ENCODE measurements at places on chromosomes 11 and 22. TPM values are rescaled to one million over a fixed set of nuclear protein-coding genes. Genes with fewer than 3 reads are reported as not detected.

GRCh38 chr11:130715877-130716220 lies 200.4 kb downstream of the SNX19 start:
- no peak for DNase-seq

The PIWIL4 gene
- total RNA-seq: 0.32 TPM

DNA sequence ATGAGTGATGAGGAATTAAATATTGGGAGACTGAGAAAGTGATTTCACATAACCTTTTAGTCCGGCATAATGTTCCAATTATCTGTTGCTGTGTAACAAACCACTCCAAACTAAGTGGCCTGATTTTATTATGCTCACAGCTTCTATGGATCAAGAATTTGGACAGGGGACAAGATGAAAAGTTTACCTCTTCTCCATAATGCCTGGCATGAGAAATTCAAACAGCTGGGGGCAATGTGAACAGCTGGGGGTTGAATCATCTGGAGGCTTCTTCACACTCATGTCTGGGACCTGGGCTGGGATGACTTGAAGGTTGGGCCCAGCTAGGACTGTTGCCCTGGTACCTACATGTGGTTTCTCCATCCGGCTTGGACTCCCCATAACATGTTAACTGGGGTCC lies 99.4 kb upstream of the DRD2 start:
- DNase-seq: no peak

DNA sequence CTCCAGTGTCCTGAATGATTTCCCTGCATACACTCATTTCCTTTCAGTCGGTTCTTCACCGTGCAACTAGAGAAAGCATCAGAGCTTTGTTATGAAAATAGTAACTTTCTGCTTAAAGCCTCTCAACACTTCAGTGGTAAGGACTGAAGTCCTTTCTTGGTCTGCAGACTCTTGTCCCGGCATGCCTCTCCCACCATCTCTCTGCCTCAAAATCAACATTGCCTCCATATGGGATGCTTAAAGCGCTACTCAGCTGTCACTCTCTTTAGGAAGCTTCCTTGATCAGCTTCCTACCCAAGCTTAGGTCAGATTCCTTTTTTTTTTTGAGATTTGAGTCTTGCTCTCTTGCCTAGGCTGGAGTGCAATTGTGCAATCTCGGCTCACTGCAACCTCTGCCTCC lies 36.7 kb downstream of the APLP2 start:
- no peak for DNase-seq

The PTPRCAP gene
- total RNA-seq: 108 TPM

GRCh38 chr22:21612858-21613257 lies 17.0 kb downstream of the YDJC start:
- no peak for DNase-seq

GRCh38 chr11:77125191-77125590 lies 2.9 kb upstream of the MYO7A start:
- no peak for DNase-seq

The CTR9 gene
- total RNA-seq: 56.0 TPM

GRCh38 chr11:86804951-86805350 lies 4.6 kb downstream of the PRSS23 start:
- no peak for DNase-seq

- DNase-seq: no peak
Measured at GRCh38 chr22:35380013-35380412, 883 bp upstream of the HMOX1 start.

GRCh38 chr11:69954756-69955155 lies 123.4 kb upstream of the ANO1 start:
- DNase-seq: no peak

The TMEM191B gene
- not detected for total RNA-seq

DNA sequence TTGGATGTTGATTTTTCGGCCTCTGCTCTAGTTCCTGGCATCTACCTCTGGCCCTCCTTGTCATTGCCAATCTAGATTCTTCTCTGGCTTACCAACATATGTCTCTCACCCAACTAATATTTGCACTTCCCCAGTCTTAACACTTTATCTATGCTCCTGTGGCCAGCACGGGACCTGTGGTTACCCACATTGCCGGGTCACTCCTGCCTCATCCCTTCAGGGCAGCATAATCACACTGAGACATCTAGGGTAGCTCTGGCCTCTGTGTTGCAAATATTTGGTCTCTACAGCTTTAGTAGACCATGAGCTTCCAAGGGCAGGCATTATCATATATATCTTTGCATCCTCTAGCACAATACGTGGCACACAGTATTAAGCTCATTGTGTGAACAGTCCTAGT lies 182.0 kb upstream of the ARHGAP20 start:
- DNase-seq: no peak

DNA sequence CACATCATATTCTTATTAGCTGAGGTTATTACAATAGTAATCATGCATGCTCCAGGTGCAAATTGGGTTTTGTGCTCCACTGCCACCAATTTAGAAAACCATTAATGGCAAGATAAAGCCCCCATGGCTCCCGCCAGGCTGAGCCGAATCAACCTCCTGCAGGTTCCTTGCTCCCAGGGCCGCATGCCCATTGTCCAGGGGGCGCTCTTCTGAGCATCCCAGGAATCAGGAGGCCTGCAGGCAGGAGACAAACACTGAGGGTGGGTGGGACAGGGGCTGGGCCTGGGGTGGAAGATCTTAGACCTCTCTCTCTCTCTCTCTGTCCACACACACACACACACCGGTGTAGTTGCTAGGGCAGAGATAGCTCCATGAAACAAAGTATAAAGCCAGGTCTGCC lies 57.4 kb downstream of the BUD13 start:
- no peak for DNase-seq

Data from activated T-cell treated with anti-CD3 and anti-CD28 coated beads, Interleukin-2, amount 50 U/mL, for 4 hours (primary cell).